Kasumi-1 (cell line): ENCODE measurements at places on chromosomes 4 and X.

DNA sequence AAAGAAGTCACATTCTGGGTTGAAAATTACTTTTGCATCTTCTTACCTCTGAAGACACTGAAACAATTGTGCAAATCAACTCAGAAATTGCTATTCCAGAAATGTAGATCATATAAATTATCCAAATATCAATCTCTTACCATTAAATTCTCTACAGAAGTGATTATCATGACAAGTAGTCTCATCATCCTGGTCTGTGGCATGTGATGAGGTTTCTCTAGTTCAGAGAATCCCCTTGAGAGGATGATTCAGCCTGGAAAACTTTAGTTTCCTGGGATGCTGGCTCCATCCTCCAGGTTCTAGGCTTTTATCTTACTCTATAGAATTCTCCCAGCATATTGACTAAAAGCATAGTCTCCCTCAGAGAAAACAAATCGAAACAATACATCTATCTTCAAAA is 76.2 kb upstream of the S100G start:
- no peak for DNase-seq

DNA sequence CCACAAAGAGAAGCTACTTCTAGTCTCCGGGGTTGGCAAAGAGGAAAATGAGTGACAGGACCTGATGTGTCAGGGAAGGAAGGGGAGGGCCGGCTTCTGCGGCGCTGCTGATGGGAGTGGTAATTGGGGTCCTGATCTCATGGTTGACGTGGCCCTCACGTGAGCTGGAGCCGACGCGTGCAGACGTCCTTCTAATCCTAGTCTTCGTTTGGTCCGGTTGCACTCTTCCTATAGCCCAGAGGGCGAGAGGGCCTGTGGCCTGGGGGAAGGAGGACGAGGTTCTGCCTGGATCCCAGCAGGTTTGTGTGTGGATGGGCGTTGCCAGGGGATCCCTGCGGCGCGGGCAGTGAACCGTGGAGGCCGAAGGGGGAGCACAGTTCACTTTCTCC is at the start of gene ARMCX1:
Gene ARMCX1 (plus strand): TSS at position 186 of the 389 bp plus-strand sequence. CDS start 2,384 bp downstream, outside the sequence.
- peak; percentile 78 for DNase-seq

GRCh38 chrX:10098270-10098713 is 58.5 kb upstream of the CLCN4 start:
- no peak for DNase-seq

DNA sequence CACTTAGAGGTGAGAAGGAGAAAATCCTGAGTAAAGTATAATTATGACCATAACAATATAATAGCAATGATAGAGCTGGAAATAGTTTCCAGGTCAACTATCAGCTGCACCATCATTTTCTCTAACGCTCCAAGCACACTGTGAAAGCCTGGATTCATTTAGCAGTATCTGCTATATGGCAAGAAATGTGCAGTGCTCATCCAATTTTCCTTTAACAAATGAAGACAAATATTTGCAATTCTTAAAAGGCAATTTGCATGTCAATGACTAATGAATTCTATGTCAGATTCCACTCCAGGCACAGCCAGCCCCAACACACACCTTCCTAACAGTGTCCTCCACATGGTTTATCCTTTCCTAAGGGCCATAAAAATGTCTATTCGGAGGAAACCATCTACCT is 12.7 kb downstream of the PRSS12 start:
- DNase-seq: no peak

- no peak for DNase-seq
Observed at GRCh38 chrX:70176938-70177533, at the start of gene DGAT2L6. TSS of gene DGAT2L6 (plus strand) at chrX:70177483. CDS start at chrX:70177583, 100 bp downstream.

DNA sequence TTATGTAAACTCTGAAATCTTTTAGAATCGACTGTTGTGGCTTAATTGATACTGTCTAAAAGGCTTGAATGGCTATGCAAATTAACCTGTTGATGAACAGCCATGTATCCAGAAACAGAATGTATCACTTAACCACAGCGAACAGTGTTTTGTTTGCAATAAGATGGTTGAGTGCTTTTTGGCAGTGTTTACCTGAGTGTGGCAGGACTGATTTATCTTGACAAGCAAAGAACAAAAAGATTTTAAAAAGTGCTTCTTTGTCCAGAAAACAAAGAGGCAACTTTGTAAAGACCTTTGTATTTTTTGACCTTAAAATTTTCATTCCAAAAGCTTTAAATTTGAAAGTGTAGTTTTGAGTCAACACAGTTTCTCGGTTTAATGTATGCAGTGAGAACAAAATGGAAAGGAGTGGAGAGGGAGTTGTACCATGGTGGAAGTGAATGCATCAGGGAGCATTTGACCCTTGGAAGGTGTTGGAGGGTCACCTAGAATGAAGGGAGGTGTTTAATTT is 18.0 kb downstream of the ARHGAP10 start:
- no peak for DNase-seq

- no peak for DNase-seq
Observed at GRCh38 chrX:108914791-108915190, 178.4 kb upstream of the IRS4 start.

- no peak for DNase-seq
Observed at GRCh38 chr4:52957835-52958631, 95.9 kb downstream of the RASL11B start.

DNA sequence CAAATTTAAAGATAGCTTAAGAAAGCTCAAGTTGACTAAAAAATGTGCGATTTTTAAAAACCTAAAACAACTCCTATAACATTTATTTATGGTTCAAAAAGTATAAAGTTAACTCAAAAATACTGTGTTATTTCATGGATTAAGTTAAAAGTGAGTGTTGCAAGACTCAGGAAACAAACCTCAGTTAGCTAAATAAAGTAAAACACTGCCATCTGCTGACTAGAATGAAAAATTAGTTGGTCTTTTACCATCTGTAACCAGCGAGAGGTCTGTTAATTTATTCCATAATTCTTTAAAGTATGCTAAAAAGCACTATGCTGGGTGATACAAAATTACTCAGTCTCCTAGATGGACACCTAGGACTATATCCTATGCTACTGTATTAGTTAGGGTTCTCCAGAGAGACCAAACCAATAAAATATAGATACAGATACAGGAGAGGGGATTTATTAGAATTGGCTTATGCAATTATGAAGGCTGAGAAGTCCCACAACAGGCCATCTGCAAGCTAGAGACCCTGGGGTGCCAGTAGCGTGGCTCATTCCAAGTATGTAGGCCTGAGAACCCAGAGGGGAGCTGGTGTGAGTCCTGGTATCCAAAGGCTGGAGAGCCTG is 4.9 kb upstream of the WDFY3 start:
- DNase-seq: peak; percentile 90

- no peak for DNase-seq
Observed at GRCh38 chr4:88859191-88859812, 161.7 kb upstream of the NAP1L5 start.

DNA sequence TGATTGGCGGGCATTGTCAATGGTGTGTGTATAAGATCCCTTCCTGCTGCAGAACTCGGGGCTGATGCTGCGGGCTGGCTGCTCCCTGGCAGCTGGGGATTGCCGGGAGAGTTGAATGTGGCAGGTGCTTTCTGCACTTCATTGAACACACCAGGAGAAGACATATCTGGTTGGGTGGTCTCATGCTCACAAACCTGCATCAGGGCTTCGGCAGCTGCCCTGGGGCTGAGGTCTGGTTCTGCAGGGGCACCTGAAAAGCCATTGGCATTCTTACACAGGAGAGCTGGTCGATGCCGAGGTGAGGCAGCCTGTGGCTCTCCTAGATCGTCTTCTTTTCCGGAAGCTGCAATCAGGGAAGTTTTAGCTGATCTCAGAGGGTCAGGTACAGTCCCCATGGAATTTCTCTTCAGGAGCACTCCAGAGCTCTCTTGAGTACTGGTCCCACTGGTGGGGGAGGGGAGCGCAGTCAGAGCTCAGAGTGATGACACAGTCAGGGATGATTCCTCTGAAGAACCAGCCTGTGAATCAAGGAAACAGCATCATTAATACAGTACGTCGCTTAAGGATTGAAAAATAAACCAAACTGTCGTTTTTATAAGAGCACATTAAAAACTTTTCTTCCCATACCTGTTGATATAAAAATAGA is 57.8 kb downstream of the GPRIN3 start:
- no peak for DNase-seq

- peak; percentile 43 for DNase-seq
Observed at GRCh38 chrX:63128509-63128908, 222.6 kb downstream of the SPIN4 start.

- DNase-seq: peak; percentile 14
Observed at GRCh38 chrX:20523626-20524312, 257.1 kb upstream of the RPS6KA3 start.

DNA sequence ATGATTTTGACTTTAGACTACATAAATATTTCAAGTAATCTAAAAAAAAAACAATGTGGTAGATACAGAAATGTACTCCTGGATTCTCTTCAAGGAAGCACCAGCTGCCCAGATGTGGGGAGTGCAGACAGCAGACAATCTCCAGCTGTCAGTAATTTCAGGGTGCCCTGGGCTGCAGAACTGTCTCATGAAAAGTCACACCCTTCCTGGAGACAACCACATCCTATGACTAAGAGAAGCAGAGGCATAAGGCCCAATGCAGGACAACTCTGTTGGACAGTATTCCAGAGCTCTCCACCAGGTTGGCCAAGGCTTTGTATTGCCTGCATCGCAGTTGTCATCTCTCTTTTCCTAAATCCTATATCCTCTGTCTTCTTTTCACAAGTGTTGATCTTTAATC is 34.4 kb upstream of the BLTP1 start:
- peak; percentile 37 for DNase-seq

- no peak for DNase-seq
Observed at GRCh38 chrX:131571348-131571747, 27.5 kb downstream of the OR13H1 start.

- no peak for DNase-seq
Observed at GRCh38 chr4:184345573-184345922, 127.9 kb upstream of the ENPP6 start.

DNA sequence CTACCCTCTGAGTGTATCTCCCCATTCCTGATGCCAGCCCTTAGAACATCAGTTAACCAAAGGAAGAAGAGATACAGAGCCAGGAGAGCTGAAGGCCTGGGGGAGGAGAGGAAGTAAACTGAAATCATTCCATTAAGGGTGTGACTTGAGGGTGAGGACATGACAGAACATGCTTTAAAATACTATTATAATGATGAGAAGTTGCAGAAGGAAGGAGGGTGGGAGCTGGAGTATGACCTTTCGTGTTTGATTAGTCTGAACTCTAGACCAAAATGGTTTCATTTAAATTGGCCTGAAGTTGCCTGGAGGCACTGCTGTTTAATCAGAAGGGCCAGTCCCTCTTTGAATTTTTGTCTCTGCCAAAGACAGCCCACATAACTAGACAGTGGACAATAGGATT is 11.4 kb downstream of the INTS6L start:
- DNase-seq: no peak
